Psoas muscle (tissue), 8 donors: ENCODE measurements at places on chromosomes 16 and 17.

DNA sequence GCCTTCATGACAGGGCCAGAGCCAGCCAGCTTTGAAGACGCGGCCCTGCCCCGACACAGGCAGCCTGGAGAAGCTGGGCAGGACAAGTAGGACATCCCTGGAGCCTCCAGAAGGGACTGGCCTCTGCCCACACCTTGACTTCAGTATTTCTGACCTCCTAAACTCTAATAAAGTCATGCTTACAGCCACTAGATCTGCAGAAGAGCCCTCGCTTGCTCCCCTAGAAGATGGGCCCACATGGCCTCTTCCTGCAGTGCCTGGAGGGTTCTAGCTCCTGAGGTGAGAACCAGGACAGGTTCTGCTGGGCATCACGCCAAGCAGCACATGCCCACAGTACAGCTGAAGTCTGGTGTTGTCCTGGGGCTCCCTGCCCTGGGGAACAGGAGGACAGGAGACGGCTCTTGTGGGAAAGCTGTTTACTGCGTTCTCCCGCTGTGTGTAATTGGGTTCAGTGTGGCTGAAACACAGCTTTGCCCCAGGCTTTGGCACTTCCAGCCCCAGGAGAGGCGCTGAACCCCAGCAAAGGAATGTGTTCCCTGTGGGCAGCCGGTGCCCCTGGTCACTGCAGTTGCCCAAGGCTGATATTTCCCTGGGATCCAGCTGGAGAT, 2.6 kb downstream of the APRT start:
- no peak for DNase-seq

GRCh38 chr17:71764505-71764904, 356.3 kb upstream of the SOX9 start:
- DNase-seq: peak; percentile 48

GRCh38 chr16:51159296-51159695, 8.2 kb upstream of the SALL1 start:
- DNase-seq: no peak

DNA sequence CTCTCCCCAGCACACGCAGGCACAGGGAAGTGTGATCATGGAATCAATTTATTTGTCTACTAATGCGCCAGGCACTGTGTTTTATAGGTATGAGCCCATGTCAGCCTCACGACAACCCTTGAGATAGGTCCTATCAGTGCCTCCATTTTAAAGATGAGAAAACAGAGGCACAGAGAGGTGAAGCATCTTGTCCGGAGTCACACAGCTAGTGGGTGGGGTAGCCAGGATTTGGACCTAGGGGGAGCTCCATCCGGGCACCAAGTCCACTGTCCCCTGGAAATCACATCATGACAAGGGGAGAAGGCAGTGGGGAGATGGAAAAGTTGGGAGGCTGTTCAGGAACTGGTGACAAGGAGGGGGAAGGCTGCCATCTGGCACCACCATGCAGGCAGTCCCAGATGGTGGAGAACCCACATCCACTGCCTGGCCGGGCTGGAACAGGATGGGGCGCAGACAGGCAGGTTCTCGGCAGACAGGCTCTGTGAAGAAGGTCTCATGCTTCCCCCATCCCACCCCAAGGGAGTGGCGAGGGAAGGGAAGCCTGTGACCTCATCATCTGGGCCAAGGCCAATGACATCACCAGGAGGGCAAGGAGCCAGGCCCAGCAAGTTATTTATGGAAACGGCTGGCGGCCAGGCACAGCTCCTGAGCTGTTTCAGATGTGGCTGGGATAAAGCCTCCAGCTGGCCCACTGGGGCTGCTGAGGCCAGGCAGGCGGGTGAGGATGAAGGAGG, 126.0 kb upstream of the SDK2 start:
- peak; percentile 76 for DNase-seq

GRCh38 chr17:50348522-50349242, 2.8 kb downstream of the XYLT2 start:
- no peak for DNase-seq

GRCh38 chr17:8872705-8873435, 5.4 kb upstream of the PIK3R6 start:
- DNase-seq: no peak

- peak; percentile 45 for DNase-seq
These were observed 7.3 kb downstream of the ARHGAP27 start for GRCh38 chr17:45425125-45425983.

- no peak for DNase-seq
These were observed 2.4 kb downstream of the MBTD1 start for GRCh38 chr17:51257150-51258081.

GRCh38 chr16:31265329-31266245, 5.8 kb downstream of the ITGAM start:
- no peak for DNase-seq

- DNase-seq: no peak
These were observed 162.3 kb downstream of the IRF8 start for GRCh38 chr16:86061318-86061695.

- no peak for DNase-seq
These were observed 9.9 kb downstream of the CASC3 start for GRCh38 chr17:40150276-40150675.

DNA sequence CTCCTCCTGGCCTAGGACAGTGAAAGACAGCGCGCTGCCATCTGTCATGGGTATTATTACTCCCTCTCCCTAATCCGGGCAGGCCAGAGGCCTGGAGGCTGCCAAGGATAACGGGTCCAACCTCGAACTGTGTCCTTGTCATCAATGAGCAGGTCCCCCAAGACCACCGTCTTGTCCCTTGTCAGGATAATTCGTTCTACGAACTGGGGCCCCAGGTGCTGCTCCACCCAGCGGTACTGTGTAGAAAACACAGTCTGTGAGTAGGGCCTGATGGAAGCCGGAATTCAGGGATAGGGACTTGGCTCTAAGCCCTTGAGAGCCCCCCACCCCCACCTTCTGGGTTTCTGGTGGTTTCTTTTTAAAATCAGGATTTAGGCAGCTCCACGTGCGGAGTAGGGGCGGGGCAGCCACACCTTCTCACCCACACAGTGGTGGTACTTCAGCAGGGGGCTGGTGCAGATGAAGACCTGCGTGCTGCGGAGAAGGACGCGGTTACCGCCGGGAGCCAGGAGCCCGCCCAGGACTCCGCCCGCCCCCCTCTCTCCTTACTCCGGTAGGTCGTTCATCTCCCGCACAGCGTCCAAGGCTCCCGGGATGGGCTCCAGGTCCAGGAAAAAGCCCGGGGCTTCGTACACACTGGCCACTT, 787 bp downstream of the NT5C start:
- peak; percentile 67 for DNase-seq

GRCh38 chr16:27080895-27081294, 14.2 kb downstream of the C16orf82 start:
- no peak for DNase-seq

DNA sequence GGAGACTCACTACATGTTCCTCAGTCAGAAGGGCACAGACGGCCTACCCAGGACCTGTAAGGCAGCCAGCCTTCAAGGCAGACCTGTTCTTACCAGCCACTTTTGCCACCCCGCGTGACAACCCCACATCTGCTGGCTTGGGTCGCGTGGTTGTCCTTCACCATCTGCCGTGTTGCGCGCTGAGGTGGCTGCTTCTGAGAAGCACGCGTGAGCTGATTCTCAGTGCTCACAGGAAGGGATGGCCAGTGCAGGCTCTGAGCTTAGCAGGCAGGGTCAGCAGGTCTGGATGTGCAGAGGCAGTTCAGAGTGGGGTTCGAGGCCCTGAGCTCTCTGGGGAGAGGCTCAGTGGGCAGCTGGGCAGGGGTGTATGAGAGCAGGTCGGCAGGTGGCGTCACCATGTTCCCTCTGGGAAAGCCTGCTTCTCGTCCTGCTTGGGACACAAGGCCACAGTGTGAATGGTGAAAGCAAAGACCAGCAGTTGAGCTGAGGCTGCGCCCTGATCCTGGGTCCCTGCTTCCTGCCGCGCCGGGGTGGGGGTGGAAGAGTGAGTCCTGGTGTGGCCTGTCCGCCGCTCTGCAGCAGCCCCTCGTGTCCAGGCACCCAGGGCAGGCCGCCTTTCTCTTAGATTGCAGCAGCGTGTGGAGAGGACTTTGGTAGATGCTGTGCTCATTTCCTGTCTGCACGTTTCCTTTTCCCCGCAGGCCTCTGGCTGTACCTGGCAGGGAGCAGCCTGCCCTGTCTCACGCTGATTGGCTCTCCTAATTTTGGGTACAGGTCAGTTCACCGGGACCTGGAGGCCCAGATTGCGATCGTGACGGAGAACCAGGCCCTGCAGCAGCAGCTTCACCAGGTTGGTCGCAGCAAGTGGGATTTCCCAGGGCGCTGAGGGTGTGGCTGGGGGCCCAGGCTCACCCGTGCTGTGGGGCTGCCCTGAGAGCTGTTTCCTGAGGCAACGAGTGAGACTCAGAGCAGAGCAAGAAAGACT, 36.0 kb downstream of the PGS1 start:
- peak; percentile 51 for DNase-seq

- DNase-seq: no peak
These were observed 13.1 kb downstream of the CTU2 start for GRCh38 chr16:88719267-88719932.

GRCh38 chr16:76818606-76819181, 372.3 kb upstream of the MON1B start:
- no peak for DNase-seq

DNA sequence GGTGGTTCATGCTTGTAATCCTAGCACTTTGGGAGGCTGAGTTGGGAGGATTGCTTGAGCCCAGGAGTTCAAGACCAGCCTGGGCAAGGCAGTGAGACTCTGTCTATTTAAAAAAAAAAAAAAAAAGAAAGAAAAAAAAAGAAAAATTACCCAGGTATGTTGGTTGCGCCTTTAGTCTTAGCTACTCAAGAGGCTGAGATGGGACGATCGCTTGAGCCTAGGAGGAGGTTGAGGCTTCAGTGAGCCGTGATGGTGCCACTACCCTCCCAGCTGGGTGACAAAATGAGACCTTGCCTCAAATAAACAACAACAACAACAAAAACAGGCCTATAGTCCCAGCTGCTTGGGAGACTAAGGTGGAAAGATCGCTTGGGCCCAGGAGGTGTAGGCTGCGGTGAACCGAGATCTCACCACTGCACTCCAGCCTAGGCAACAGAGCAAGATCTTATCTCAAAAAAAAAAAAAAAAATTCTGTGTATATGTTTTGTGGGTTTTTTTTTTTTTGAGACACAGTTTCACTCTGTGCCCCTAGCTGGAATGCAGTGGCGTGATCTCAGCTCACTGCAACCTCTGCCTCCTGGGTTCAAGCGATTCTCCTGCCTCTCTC, 12.5 kb upstream of the ANKRD40CL start:
- no peak for DNase-seq

GRCh38 chr17:74119965-74120364, 83.5 kb upstream of the RPL38 start:
- DNase-seq: no peak

DNA sequence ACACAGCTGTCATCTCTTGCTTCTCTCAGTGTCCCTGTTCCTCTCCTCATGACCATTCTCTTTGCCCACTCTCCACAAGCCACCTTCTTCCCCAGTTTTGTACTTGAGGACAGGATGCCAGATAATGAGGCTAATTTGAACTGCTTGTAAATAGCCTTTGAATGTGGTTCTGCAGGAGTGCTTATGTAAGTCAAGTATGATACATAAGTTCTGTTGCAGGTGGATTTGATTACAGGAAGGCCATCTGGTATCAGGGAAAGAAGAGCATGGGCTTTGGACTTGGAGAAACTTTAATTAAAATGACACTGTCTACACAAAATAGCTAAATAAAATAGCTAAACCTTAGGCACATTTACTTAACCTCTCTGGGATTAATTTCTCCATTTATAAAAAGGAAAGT, 120.2 kb upstream of the HLF start:
- no peak for DNase-seq

DNA sequence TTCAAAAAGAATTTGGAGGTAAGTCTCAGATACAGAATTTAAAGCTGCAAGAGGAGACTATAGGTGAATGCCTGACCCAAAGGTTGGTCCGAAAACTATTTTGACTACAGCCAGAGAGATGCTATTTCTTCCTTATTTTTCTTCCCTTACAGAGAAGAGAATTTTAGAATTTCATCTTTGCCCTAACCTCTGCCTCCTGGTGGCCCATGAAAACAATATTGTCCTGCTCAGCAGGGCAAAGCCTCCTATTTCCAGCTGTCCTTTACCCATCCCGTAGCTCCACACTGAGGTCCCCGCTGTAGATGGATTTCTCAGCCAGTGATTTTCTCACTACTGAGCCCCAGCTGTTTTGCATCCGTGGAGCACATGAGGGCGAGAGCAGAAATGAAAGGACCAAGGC, 24.6 kb downstream of the HOXB1 start:
- DNase-seq: no peak

DNA sequence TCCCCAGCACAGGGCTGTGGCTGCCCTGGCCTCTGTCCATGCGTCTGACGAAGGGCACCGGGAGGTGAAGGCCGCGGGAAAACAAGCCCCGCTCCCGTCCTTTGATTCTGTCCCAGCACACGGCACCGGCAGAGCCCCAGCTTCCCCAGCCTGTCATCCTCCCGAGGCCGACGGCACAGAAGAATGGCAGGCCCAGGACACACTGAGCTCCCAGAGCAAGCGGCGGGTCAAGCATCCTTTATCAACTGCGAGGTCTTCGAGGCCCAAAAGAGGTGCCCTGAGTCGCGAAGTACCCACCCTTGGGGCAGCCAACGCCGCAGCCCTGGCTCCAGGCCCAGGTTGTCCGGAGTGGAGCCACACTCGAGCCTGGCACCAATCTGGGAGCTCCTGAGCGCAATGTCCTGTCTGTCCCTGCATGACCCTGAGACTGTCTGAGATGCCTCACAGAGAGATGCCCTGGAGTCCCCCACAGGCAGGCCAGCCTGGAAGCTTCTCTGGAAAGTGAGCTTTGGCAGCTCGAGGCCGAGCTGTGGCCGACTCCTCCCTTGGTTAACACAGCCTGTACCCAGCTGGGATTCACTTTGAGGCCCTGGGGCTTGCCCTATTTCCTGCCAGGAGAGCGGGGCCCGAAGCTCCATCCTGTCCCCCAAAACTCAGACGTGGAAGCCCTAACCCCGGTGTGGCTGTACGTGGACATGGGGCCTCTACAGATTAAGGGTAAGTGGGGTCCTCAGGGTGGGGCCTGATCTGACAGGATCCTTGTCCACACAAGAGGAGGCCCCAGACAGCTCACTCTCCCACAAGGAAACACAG, 23.3 kb downstream of the SLC7A5 start:
- DNase-seq: no peak

DNA sequence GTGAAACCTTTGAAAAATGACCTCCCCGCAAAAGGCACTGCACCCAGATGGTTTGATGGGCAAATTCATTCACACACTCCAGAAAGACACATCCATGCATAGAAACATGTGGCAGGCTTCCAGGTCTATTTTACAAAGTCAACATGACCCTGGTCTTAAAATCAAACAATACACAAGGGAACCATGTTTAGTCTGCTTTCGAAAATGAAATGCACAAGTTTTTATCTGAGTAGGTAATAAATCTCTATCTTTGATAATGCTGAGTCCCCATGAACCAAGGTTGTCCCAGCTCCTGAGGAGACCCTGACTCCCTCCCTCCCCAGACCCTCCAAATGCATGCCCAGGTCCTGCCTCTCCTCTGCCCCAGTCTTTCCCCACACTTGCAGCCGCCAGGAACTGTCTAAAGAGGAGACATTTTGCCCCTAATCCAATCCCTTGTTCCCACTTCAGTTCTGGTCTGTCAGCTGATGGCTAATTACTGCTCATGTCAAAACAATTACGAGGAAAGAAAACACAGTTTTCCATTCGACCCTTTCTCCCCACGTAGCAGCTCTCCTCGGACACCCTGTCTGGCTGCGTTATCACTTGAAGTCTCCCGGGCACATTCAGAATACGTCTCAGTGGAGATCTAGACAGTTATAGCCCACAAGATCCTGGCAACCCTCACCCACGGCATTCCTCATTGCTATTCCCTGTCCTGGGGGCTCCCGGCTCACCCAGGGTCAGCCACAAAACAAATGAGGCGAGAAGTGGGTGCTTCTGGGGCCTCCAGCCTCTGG, 68.8 kb upstream of the RCVRN start:
- DNase-seq: no peak
